ENCODE measurements at places on chromosomes 5 and 9.

DNA sequence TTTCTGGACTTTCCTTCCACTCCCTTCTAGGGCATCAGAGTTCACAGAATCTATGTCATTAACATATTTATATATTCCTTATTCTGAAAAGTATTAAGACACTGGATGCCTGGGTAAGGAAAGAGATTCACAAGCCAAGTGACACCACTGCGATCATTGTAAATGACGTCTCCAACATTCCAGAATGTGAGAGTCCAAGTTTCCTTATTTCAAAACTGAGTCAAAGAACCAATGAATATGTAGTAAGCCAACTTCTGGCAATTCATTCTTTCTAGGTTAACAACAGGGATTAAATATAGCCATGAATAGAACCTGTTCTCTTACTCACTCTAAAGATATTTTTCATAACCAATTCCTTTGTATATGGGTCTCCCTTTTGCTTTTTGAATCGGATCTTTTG lies 18.1 kb downstream of the RAI14 start:
- DNase-seq, result peak; percentile 75

- DNase-seq, result no peak
Observed at GRCh38 chr5:169828385-169828784, 151.9 kb downstream of the INSYN2B start.

DNA sequence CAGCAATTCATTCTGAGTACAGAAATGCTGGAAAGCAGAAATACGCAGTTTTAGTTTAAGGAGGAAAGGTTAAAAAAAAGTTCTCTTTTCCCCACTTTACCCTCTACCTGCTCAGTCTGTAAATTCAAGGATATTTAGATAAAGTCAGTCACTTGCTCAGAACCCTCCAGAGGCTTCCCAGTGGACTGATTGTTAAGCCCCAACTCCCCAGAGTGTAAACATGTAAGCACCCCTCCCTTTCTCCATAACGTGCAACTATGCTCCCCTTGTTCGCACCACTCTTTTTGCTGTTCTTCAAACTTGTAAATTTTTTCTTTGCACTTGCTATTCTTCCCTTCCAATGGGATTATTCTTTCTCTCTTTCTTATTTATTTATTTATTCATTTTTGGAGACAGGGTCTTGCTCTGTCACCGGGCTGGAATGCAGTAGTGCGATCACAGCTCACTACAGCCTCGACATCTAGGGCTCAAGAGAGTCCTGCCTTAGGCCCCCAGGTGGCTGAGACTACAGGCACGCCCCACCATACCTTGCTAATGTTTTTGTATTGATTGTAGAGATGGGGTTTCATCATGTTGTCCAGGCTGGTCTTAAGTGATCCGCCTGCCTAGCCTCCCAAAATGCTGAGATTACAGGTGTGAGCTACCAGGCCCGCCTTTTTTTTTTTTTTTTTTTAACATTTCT lies 32.5 kb upstream of the ERBIN start:
- no peak for DNase-seq

DNA sequence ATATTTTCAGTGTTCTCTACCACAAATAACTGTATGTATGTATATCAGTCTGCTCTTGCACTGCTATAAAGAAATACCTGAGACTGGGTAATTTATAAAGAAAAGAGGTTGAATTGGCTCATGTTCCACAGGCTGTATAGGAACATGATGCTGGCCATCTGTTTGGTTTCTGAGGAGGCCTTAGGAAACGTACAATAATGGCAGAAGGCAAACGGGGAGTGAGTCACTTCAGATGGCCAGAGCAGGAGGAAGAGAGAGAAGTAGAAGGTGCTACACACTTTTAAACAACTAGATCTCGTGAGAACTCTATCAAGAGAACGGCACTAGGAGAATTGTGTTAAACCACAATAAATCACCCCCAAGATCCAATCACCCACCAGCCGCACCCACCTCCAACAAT lies 121.7 kb downstream of the ADAMTS6 start:
- no peak for DNase-seq

GRCh38 chr9:134442085-134442474 lies 115.8 kb downstream of the RXRA start:
- no peak for DNase-seq

DNA sequence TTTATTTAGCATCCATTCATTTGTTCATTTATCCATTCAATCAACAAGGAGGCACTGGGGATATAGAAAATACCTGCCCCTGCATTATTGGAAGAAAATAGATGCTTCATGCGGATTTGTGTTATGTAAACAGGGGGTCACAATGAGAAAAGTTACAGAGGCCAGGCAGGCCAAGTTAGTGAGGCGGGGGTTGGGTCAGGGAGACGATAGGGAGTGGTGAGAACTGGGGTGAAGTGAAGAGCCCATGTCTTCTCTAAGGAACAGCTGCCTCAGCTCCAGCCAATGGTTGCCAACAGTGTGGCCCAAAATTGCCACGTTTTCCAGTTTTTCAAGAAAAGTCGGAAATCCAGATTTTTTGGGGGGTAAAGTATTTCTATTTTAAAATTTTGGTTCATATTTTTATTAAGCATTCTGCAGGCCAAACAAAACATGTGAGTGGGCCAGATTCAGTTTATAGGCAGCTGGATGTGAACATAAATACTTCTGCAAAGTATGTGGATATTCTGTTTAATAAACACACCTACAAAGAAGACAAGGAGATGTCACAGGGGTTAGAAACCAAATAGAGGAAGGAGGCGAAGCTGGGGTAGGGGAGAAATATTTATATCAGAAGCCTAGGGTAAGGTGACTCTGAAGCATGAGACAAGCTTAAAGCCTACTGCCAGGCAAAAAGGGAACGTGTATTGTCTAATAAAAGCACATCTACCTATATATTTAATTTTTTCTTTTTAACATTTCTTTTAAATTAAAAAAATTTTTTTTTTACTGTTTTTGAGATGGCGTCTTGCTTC lies 44.0 kb downstream of the ALG2 start:
- no peak for DNase-seq
